Activated effector memory CD4-positive, alpha-beta T cell treated with anti-CD3 and anti-CD28 coated beads, Interleukin-2, amount 50 U/mL, for 16 hours (primary cell): ENCODE measurements at places on chromosomes 5 and 9.

DNA sequence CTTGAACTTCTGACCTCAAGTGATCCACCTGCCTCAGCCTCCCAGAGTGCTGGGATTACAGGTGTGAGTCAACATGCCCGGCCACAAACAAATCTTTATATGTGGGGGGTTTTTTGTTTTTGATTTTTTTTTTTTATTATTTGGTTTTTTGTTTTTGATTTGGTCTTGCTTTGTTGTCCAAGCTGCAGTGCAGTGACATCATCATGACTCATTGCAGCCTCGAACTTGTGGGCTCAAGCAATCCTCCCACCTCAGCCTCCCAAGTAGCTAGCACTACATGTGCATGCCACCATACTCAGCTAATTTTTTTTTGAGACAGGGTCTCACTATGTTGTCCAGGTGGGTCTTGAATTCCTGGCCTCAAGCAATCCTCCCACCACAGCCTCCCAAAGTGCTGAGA, 42.4 kb downstream of the ALDH7A1 start:
- DNase-seq, result no peak

DNA sequence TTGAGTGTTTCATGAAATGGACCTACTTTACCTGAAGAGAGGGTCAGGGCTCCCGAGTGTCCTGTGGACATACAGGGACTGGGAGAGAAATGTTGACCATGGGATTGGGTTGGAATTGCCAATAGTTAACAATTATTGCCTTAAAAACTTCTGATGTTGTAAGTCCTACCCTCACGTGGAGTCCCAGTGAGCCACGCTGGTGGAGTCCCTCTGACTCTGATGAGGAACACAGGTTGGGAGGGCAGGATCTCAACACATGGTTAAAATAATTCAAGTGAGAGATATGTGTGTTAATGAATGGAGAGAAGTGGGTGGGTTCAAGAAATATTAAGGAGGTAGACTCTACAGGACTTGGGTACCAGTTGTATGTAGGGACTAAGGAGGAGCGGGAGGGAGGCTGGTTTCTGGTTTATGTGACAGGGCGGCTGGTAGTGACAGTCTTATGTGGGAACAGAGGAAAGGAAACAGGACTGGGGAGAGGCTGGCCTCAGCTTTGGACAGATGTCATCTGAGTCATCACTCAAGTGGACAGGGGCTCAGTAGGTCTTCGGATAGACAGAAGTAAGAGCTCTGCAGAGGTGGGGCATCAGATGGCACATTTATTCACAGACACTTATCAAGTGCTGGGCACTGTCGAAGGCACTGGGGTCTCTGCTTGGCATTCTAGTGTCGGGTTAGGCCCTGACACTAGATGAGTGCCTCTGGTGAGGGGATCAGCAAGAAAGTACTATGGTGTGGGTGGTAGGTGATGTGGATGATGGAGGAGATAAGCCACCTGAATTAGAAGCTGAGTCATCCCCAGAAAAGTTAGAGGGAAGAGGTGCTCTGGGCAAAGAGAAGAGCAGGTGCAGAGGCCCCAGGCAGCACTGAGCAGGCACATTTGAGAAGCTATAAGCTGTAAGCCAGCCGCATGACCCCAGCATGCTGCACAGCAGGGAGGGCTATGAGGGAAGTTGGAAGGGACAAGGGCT, 27.2 kb downstream of the MAML1 start:
- DNase-seq, result peak; percentile 69

DNA sequence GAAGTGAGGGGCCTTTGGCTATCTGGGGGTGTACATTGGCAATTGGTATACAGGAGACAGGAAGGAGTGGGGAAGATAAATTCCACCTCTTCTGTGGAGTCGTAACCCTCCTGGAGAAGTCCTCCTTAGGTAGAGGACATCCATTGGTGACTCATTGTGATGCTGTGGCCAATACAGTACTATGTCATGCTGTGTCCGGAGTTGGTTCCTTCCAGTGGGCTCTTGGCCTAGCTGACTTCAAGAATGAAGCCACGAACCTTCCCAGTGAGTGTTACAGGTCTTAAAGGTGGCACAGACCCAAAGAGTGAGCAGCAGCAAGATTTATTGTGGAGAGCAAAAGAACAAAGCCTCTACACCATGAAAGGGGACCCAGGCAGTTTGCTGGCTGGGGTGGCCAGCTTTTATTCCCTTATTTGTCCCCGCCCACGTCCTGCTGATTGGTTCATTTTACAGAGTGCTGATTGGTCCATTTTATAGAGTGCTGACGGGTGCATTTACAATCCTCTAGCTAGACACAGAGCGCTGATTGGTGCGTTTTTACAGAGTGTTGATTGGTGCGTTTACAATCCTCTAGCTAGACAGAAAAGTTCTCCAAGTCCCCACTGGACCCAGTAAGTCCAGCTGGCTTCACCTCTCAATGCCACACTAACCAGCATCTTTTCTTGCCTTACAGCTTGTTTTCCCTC, 37.3 kb upstream of the FBP1 start:
- no peak for DNase-seq

DNA sequence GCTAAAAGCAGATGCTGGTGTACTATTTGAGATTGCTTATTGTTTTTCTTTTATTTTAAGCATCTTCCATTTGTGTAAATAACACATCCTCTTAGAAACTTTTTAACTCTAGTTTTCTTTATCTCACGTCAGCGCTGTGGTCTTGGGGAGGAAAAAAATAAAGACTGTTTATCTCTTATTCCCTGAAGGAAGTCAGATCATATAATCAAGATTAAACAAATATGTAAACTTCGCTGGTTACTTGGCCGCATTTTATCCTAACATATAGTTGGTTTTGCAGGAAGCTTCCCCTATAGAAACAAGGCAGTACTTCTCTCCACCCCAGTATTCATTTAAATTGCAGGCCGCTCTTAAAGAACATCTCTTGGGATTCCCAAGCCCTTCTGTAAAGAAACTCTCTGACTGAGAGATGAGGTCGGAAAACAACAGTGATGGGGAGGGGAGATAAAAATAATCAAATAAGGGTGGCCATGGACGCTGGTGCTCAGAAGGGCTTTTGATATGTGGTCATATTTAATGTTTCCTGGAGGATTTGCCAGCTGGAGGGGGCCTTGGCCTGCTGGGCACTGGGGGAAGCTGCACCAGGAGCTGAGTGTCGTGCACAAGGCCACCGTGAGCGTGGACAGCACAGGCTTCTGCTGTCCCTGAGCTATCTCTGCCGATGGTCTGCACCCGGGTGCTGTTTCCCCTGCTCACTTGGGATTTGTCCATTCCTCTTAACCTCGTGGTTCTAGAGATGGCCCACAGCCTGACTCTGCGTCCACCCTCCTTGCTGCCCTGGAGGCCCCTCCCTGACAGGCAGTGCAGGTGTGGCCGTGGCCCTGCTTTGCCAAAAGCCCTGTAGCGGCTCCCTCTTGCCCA, 23.8 kb downstream of the NEURL1B start:
- DNase-seq, result no peak

- DNase-seq, result no peak
Observed at GRCh38 chr5:91386120-91386519, 3.0 kb upstream of the ARRDC3 start.

GRCh38 chr5:148306446-148306845, 5.8 kb upstream of the SPINK7 start:
- DNase-seq, result no peak

- no peak for DNase-seq
Observed at GRCh38 chr9:107373809-107374208, 90.7 kb downstream of the RAD23B start.

DNA sequence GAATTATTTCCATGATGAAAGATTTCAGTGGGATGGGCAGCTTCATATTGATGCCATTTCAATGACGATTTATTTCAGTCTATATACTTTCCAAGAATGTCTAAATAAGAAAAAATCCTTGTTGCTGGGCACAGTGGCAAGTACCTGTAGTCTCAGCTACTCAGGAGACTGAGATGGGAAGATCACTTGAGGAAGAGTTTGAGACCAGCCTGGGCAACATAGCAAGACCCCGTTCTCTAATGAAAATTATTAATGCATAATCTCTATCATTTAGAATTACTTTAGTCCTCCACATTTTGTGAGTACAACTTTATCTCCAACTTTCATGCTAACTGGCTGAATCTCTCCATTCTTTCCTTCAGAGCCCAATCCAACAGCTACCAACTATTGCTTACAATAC, 52.5 kb downstream of the PTBP3 start:
- DNase-seq, result no peak

GRCh38 chr5:9519537-9519936, 26.3 kb downstream of the SEMA5A start:
- DNase-seq, result no peak

DNA sequence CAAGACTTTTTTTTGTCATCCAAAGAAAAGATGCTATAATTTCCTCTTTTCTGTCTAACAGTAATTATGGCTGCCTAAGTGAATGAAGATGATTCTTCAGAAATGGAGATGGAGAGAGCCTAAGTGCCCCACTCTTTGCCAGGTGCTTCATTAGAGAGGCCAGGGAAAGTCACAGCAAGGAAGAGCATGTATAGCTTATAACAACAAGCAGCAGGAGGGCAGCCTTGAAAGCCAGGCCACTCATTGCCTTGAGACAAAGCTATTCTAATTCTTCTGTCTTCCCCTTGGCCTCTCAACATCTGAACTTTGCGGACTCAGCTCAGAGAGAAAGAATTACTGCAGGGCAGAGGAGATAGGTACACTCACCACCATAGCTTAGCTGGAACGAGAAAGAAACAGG, 112.0 kb upstream of the ZNF366 start:
- no peak for DNase-seq

- DNase-seq, result peak; percentile 83
Observed at GRCh38 chr9:14993061-14993800, 83.0 kb upstream of the FREM1 start.

DNA sequence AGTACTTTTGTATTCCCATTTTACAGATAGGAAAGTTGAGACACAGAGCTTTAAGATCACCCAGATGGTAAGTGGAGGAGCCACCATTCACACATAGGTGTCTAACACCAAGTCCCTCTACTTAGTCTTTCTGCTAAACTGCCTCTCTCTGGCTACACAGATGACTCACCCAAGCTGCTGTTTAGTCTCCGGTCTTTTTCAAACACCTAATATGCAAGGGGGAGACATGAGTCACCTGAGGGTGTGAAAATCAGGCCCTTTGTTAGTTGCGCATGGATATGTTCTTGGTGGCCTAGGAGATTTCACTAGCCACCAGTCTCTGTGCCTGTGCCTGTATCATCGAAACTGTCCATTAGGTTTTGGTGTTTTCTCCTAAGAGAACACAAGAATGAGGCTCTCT, 117.8 kb downstream of the MAST4 start:
- no peak for DNase-seq

DNA sequence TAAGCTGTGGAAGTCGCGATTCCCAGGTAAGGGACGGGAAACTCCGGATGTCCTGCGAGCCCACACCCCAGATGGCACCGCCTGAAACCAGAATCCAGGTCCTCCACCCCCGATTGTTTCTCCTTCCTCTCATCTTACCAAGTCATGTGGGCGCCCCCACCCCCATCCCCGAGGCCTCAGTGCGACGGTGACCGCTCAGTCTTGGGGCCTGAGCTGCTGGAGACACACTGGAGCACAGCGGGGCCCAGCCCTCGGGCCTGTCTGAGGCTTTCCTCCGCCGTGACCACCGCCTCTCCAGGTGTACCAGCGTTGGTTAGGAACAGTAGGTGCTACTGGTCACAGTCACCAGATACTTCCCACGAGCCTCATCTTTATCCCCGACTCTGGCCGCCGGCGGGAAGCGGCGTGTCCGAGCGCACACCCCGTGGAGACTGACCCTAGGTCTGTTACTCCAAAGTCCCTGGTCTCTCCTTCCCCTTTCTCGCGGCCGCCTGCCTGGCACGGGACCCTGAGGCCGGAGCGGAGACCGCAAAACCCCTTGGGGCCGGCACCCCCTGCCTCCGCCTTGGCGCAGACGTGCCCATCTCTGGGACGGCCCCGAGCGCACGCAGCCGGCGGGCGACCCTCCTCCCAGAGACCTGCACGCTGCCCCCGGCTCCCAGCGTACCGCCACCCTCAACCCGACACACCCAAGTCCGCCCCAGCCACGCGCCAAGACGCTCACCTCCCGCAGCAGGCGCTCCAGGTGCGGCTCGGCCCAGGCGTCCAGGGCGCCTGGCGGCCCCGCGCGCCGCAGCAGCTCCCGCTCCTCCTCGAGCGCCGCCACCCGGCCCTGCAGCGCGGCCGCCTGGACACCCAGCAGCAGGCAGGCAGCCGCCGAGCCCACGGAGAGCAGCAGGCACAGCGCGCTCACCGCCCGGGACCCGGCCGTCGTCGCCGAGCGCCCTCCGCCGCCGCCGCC, 733 bp downstream of the COL23A1 start:
- DNase-seq, result no peak

DNA sequence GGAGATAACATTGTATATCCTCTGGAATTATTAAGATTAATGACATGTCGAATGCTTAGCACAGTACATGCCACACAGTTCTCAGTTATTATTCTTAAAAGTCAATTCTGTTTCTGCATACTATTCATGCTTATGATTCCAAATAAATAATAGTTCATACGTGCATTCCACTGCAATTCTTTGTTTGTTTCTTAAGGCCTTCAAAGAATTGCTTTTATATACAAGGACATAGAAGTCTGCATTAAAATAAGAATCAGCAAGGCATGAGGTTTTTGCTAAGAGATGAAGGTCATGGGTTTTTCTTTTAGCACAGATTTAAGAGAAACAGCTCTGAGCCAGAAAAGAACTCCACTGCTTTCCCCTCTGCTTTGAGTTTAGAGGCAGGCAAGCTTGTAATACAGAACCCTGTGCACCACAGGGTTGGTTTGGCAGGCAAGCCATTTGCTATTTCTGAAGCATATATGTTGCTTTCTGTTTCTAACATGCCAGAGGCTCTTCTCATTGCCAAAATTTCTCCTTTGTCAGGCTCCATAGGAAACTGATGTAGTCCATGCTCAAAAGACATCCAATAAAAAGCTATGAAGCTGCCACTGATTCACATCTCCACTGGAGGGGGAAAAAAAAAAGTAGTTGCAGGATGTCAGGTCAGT, 420.6 kb upstream of the TYRP1 start:
- DNase-seq, result no peak

GRCh38 chr5:149094996-149095395, 32.1 kb upstream of the SH3TC2 start:
- DNase-seq, result no peak

- DNase-seq, result no peak
Observed at GRCh38 chr9:27590651-27591050, 17.4 kb upstream of the C9orf72 start.

DNA sequence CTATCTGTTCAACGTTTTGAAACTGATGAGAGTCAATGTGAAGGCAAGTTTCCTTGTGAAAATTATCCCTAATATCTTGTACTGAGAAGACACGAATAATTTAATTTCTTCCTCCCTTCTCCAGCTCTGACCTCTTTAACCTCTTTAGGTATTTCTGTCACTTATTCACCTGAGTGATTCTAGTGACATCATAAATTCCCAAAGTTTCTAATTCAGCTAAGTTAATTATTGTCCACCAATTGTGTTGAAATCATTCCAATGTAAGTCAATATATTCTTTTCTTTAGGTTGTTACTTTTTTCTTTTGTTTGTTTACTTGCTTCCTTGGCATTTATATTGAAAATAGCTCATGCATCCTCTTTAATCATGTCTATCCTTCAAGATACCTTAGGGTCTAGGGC, 143.8 kb downstream of the PAPPA start:
- no peak for DNase-seq

DNA sequence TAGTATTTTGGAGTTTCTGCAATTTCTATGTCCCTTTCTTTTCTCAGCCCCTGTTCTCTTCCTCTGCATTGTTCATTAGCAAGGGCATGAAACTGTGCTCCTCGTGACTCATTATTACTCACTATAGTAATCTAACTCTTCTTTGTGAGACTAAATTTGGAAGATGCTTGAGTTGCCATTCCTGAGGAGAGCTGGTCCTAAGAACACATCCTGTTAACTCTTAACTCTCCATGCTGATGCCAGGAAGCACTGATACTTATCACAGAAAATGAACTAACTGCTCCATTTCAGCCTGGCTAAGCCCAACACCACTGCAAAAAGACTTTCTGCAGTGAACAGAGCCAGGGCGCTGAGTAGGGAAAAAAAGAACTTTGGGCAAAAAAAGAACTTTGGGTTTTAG, 10.6 kb upstream of the CSNK1A1 start:
- no peak for DNase-seq
